ENCODE measurements at places on chromosomes 7 and 10.

GRCh38 chr7:105286441-105286840, 102.3 kb downstream of the SRPK2 start:
- DNase-seq: no peak

GRCh38 chr10:126387931-126388911, at the start of gene ADAM12:
ADAM12 (minus strand) TSS chr10:126388477; CDS start chr10:126388145, 332 bp downstream.
- DNase-seq: no peak

- no peak for DNase-seq
Observed at GRCh38 chr10:11302181-11302580, 284.5 kb downstream of the CELF2 start.

- DNase-seq: no peak
Observed at GRCh38 chr10:45376371-45376801, 2.4 kb downstream of the ALOX5 start.

DNA sequence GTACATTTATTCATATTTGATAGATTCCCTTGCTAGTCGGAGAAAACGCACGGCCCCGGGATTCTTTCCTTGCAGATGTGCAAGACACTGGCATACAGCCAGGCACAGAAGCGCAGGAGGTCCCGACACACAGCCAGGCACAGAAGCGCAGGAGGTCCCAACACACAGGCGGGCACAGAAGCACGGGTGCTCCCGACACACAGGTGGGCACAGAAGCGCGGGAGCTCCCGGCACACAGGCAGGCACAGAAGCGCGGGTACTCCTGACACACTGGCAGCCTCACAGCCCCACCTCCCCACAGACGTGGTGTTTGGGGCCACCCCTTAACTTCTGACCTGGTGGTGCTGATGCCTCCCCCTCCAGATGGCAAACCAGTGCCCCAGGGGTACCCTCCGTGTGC, 237.3 kb downstream of the ZMYND11 start:
- no peak for DNase-seq

- no peak for DNase-seq
Observed at GRCh38 chr10:111784436-111784835, 399.1 kb downstream of the GPAM start.

GRCh38 chr7:7719236-7719635, 829 bp upstream of the RPA3 start:
- no peak for DNase-seq

- no peak for DNase-seq
Observed at GRCh38 chr7:22660293-22660692, 66.7 kb upstream of the IL6 start.

- no peak for DNase-seq
Observed at GRCh38 chr10:13678101-13678843, 91.5 kb downstream of the PRPF18 start.

- DNase-seq: no peak
Observed at GRCh38 chr7:95316588-95316987, 7.7 kb downstream of the PON1 start.

GRCh38 chr7:136528329-136528728, 340.1 kb upstream of the CHRM2 start:
- no peak for DNase-seq

- no peak for DNase-seq
Observed at GRCh38 chr10:87750817-87751216, 67.2 kb downstream of the ATAD1 start.

DNA sequence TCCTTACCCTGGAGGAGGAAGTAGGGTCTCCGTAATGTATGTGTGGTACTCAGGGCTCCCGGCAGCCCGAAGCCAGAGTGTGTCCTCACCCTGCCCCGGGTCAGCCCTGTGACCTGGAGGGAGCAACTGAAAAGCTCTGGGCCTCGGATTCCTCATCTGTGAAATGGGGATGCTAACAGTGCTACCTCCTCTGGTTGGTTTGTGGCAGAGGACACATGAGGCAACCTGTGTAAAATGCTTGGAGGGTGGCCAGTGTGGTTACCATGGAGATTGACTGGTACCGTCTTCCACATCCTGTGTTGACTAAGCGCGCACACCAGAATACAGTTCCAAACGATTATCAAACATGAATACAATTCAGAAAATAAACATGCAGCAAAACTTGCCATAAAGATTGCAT, 163.8 kb upstream of the KLF6 start:
- no peak for DNase-seq

- no peak for DNase-seq
Observed at GRCh38 chr10:29501692-29502091, 133.1 kb downstream of the SVIL start.

DNA sequence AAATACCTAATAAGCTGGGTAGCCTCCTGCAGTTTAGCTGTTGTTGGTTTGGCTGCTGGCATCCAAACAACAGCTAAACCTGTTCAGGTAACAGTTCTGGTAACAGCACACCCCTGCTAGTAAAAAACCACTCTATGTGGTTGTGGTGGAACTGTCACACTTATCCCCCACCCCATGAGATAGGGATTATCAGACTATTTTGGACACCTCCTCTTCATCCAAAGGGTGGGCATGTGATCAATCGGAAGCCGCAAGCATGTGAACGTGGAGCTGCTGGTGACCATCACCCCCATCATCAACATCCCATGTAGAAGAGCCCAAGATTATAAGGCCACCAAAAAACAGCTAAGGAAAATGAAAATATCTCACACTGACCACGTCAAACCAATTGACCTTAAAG, 2.5 kb downstream of the MTPAP start:
- peak; percentile 18 for DNase-seq

DNA sequence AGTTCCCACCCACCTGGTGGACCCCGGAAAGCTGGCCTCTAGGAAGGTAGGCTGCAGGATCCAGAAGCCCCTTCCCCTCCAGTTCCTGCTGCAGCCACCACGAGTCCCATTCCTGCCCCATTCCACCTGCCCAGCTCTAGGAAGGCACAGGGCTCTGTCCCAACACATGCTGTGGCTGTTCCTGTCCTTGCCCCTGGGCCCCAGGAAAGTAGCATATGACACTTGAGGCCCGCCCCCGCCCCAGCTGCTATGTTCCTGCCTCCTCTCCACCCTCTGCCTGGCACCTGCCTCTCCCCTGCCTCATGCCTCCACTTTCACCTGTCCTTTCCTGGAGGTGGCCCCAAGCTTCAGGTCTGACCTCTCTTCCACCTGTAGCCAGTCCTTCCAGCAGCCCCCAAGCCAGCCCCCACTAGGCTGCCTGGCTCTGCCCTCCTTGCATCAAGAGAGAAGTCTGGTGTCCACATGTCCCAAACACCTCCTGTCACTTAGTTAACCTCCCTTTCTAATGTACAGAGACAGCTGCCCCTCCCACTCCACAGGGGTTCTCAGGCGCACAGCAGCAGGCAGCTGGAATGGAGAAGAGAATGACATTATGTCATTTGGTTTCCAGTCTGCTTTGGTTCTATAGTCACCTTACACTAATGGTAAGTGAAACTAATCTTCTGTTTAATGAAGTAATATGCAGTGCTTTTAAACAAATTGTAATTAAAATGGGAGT, 22.7 kb downstream of the YKT6 start:
- no peak for DNase-seq

DNA sequence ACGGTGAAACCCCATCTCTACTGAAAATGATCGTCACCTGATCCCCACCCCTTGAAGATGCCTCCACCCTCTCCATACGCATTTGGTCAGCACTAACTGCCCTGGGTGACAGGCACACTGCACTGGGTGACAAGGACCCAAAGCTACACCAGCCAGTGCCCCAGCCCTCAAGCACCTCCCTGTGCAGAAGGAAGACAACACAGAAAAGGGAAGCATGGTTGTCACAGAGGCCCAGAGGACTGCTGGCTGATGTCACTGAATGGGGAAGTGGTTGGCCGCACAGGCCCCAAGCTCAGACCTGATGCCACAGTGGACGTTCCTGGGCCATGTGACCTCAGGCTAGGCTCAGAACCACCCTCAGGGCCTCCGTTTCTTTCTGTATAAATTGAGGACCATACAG, 4.2 kb upstream of the PILRA start:
- peak; percentile 81 for DNase-seq

- no peak for DNase-seq
Observed at GRCh38 chr7:158023157-158023556, 564.5 kb downstream of the PTPRN2 start.

DNA sequence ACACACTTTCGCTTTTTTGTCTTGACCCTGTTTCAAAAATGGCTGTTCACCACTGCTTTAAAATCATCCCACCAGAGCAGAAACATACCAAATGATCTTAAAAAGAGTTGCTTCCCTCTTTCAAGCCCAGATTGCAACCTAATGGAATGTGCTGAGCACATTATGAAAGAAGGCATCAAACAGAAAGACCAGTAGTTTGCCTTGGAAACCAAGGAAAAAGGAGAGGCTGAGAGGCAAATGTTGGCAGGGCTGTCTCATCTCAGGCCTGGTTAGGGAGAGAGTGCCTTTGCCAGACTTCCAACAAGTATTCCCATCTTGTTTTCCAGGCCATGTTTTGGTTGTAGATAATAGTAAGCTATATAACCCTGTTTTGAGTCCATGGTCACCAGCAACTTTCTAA, 64.3 kb downstream of the ABCB4 start:
- DNase-seq: no peak

- DNase-seq: no peak
Observed at GRCh38 chr7:158030566-158030965, 557.1 kb downstream of the PTPRN2 start.

DNA sequence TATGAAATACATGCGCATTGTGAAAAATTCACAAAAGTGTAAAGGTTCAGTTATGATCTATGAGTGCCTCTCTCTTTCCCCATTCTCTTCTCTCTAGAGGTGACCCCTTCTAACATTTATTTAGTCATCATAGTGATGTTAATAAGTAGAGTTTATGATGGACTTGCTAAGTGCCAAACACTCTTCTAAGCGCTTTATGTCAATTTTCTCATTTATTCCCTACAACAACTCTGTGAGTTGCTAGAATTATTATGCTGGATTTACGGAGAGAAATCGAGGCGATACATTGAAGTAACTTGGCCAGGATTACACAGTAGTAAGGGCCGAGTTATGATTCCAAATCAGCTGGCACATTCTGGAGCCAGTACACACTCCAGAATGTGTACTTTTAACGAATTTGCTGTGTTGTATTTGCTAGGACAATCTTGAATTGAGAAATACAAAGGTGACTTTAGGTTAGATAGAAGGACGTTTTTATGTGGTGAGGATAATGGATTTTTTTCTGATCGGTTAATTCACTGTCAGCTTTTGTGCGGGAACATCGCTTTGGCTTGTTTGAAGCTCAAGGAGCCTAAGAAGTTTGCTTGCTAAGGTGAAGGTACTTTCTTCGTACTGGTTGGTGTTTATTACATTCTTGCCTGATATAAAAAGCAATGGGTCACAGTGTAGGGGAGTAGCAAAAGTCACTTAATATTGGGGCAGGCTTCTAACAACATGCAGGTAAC, 1.4 kb downstream of the ATRNL1 start:
- DNase-seq: no peak

GRCh38 chr10:72665925-72666324, 26.0 kb upstream of the MCU start:
- DNase-seq: no peak

DNA sequence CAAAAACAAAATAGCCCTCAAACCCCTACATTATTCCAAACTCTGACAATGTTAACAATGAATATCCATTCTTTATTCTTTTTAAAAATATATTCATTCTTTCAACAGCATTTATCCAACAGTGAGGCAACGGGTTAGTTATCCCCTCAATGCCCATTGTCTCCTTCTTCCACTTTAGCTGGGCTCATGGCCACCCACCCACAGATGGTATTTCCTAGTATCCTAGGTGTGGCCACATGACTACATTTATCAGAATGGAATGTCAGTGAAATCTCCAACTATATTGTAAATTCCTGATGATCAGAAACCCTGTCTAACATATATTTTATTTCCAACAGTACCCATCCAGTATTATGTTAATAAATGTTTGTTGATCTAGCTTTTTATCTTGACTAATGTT, 13.6 kb downstream of the HOXA1 start:
- DNase-seq: no peak

DNA sequence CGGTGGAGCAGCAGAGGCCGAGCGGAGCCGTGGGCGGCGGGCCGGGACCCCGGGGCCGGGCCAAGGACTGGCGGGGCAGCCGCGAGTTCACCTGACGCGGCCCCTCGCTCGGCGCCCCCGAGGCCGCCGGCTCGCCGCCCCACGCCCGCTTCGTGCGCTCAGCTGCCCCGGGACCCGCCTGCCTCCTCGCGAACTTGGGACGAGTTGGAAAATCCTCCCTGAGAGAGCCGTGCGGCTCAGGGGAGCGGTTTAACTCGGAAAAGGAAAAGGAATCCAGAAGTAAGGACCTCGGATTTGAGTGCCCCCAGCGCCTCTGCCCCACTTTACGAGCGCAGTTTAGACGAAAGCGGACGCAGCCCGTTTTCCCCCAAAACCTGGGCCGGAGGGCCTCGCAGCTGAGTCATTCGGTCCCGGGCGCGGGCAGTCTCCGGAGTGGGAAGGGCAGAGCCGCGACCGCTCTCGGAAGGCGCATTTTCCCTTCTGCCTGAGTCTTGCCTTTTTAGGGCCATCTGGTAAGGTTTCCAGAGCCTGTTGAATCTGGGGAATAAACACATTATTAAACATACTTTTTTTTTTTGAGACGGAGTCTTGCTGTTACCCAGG, 744 bp downstream of the CREM start:
- peak; percentile 82 for DNase-seq

DNA sequence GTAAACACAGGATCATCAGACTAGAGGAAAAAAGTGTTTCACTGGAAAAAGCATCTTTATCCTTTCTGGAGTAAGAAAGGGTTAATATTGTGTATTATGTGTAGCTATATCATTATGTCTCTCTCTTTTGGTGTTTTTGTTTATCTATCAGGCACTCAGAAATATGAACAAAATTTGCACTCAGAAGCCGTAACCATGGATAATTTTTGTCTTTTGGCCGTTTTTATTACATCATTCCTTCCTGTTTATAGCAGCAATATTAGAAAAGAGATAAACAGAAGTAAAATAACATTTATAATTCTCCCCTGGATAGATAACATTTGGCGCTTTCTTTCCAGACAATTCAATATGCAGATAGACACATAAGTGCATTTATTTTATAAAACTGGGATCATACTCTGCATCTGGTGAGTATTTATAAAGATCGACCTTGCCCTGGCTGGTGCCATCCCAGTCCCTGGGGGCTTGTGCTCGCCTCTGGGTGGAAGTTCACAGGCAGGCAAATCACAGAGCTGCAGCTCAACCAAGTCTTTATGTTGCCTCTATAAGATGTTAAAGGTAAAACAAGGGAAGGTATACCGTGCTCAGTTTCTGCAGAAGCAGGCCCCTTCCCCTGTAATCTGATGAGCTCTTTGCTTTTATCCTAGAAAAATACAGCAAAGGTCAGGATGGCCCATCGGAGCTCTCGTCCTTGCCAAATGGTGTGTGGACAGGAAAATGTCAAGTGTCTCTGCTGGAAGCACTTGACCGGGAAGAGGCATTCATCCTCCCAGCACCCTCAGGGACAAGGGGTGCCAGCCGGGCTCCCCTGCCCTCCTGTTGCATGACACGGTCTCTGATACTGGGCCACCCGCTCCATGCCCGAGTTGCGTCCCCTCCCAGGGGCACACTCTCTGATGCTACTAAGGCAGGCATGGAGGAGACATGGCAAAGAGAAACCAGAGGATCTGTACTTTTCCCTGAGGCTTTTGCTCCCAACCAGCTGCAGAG, 43.9 kb downstream of the PYROXD2 start:
- no peak for DNase-seq

DNA sequence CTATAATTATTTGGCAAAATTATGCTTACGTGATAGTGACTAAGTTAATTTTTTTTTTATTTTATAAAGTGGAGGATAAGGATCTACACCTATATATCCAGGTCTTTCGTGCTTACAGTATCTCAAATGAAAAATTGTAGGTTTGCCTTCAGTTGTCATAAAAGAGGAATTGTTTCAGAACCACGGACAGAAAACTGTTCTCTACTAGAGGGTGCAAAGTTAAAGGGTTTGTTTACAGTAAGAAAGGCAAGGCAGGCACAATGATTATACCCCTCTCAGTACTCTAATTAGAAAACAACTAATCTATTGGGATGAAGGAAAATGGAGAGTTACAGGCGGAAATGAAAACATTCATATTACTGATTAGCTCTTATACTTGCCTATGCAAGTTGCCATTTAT, 1.5 kb downstream of the PCLO start:
- no peak for DNase-seq

All from ascending aorta (tissue), 2 donors.